ENCODE measurements at places on chromosomes 1 and 21.

- DNase-seq, result no peak
Measured at GRCh38 chr1:45304311-45305081, 22.2 kb upstream of the HPDL start.

- no peak for DNase-seq
Measured at GRCh38 chr1:209625791-209626285, 26.4 kb downstream of the LAMB3 start.

DNA sequence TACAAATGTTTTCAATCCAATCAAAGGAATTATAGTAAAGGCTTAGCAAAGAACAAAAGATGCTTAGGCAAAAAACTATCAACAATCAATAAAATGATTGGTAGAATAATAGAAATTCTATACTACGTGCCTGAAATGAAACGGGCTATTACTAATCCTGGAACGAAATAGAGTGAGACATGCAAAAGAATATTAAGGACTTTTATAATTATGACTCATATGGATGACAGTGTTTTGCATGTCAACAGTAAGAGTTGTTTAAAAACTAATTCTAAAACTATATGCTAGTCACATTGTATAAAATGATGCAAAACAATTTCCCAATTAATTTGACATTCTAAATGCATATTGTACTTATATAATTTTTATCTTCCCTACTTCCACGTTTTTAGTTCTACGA lies 35.6 kb downstream of the LRRIQ3 start:
- no peak for DNase-seq

- no peak for DNase-seq
Measured at GRCh38 chr1:177921590-177921989, 48.3 kb downstream of the SEC16B start.

GRCh38 chr1:46224966-46225365 lies 21.8 kb downstream of the LURAP1 start:
- no peak for DNase-seq

- no peak for DNase-seq
Measured at GRCh38 chr1:45787905-45788304, 15.5 kb upstream of the MAST2 start.

DNA sequence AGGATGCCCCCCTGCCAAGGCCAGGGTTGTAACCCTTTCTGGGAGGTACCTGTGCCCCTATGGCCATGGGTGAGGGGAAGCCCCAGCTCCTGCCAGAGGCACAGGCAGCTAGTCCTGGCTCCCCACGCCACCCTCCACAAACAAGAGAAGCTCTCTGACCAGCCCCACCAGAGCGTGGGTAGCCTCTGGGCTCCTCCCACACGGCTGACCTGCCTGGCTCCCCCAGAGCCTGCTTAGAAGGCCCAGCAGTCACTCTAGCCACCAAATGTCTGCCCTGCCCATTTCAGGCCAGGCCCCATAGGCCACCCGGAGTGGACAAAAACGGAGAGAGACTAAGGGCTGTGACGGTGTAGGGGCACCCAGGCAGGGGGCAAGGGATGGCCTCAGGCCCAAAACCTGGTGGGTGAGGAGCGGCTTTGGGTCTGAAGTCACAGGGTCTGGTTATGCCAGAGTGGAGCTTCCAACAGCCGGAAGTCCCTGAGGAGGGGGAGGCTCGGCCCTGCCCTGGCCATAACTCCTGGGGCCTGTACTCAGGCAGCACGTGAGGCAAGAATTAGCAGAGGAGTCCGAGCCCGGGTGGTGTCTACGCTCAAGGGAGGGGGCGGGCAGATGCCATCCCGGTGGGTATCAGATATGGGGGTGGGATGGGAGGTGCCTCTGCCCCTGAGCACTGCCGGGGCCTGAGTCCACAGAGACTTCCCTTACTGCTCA lies 155.4 kb downstream of the CASZ1 start:
- DNase-seq, result no peak

DNA sequence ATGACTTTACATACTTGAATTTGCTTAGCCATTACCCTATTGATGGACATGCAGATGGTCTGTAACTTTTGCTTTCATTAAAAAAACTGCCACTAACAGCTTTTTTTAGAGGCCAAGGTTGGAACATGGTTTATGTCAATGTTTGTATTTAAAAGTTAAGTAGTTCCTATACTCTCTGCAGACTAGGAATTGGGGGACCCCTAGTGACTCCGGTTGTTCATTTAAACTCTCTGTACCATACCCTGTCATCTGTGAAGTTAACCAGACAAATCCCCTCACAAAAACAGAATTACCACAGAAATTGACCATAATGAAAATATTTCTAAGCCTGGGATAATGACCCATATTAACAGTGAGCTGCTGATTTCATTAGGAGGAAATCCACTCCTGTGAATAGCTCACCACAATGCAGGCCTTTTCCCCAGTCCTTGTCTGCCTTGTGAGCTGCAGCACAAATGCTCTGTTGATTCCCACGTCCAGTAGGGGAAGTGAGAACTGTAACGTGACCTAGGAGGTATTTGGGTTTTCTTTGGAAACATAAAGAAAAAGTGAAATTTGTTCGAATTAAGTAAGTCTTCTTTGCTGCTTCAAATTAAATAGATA lies 30.2 kb upstream of the CD101 start:
- DNase-seq, result no peak

DNA sequence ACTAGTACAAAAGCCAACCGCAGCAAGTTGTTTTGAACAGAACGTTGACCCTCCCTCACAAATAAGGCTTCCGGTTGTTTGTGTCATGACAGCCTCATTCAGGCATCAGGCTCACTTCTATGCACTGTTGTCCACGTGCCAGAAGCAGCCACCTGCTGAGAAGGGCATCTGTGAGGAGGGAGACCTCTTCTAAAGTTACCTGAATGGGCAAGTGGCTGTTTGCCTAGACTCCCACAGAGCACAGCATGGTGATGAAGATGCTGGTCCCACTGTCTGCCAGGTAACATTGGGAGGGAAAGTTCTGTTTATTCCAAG lies 176.1 kb downstream of the CLIC6 start:
- DNase-seq, result no peak

GRCh38 chr1:117286562-117286961 lies 75.8 kb upstream of the VTCN1 start:
- no peak for DNase-seq

- DNase-seq, result no peak
Measured at GRCh38 chr1:35600593-35600992, 27.5 kb downstream of the TFAP2E start.

DNA sequence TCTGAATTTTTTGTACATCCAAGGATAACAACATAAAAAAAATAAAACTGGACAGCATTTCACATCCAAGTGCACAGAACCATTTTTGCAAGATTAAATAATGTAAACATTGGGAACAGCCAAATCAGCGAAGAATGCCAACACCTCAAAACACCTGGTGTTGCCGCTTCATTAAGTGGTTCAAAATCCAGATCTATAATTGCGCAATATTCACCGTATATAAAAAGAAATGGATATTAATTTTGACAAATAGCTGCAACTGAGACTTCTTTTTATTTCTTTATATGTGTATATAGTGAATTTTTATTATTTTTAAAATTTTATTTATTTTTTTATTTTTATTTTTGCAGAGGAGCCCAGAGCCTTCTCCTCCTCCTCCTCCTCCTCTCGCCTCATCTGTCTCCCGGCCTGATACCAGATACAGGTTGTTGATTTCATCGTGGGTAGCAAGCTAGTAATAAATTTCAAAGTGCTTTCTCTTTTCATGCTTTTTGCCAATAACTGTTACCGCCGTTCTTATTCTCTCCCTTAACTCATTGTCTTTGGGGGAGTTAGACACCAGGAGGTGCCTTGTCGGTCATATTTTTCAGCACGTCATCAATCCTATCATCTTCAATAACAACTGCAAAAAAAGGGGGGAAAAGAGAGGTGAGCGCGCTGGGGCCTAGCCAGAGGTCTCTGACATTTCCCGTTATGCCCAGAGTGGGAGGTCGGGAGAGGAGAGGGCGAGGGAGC lies 2.7 kb downstream of the CAMK2N1 start:
- no peak for DNase-seq

DNA sequence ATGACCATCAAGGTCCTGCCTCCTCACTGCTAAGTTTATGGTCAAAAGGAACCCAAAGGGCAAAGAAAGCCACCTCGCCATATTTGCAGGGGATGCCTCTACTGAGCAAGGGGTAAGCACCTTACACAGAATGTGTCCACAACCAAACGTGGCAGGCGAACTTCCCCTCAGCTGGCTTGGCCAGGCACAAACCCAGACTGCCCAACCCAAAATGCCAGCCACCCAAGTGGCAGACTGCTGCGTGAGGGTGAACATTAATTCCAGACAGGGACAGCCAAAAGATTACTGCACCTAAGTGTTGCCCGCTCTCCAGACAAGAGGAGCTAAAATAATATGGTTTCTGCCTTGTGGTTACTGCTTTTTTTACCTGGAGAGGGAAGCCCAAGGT lies 16.0 kb downstream of the ZNF697 start:
- DNase-seq, result no peak

DNA sequence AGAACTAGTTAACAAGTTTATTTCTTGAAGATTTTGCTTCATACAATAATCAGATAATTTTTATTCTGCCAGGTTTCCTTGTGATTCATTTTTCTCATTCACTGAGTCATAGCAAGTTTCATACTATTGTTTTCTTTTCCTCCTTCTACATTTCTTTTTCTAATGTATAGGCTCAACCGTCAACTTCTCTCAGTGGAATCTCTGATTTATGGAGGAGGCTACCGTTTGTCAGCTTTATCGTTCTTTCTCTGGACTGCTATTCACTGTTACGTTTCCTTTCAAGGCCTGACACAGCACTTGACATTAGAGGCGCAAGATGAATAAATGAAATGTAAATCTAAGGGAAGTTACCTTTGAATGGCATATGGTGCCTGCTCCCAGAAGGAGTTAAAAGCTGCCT lies 284.3 kb upstream of the NR5A2 start:
- no peak for DNase-seq

DNA sequence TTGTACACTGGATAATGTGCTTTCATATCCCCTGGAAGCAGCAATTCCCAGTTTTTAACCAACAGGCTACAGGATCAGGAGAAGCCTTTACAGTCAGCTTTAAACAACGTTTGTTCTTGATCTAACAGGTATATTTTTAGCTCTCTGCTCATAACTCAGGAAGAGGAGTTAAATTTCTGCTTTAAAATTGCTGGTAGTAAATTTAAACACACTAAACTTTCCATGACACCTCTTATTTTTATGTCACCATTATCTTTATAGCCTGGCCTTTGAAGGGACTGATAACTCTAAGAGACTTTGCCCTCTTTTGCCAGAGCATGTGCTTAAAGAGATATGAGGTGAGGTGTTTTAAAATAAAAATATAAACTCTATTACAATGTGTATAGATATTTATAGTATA lies 119.6 kb upstream of the BRINP3 start:
- DNase-seq, result no peak

GRCh38 chr1:49307457-49307856 lies 530.8 kb upstream of the BEND5 start:
- DNase-seq, result no peak

- no peak for DNase-seq
Measured at GRCh38 chr1:30048905-30049304, 674.5 kb downstream of the MATN1 start.

- DNase-seq, result no peak
Measured at GRCh38 chr1:219174460-219175211, 958 bp downstream of the LYPLAL1 start.

DNA sequence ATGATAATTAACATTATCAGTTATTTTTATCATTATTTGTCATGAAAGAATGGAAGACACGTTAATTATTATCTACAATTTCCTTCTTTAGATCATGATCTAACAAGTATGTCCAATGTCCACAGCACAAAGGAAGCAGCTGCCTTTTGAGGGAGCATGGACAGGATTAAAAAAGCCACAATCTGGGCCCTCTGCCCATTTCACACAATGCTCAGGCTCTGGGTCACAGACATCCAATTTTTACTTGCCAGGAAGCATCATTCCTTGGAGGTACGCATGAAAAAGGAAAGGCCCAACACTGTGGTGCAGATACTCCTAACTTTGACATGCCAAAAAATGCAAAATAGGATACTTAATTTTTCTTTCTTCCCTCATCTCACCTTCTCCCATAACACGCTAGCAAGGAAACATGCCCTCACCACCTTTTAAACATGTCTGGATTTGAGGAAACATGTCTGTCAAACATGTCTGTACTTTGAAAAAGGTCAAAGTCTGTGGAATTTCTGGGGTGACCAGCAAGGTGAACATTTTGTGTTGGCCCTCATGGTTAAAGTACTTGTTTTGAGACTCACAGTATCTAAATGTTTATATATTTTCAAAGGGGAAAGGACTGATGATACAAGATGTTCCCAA lies 40.0 kb downstream of the GADD45A start:
- no peak for DNase-seq

DNA sequence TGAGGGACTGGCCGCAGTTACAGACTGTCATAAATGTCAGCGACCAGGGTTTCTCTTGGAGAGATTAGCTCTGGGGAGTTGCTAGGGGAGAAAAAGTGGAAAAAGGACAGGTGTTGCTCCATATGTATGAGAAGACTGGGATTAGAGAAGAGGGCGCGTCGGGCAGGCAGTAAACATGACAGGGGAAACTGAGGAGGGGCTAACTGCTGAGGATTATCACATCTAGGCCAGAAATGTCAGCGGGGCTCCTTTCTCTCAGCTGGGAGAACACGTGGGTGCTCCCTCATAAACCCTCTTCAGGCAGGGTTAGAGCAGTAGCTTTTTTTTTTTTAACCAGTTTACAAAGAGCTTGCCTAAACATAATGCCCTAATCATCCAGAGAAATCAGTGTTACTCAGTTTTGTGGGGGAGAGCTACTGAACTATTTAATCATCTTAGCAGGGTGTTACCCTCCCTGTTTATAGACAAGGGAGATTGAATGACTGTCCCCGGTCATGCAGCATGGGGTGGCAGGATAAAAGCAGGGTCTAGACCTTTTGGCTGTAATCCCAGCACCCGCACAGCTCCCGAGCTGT lies 35.2 kb downstream of the ELAPOR1 start:
- DNase-seq, result no peak

- no peak for DNase-seq
Measured at GRCh38 chr1:167995038-167995437, 58.2 kb upstream of the MPC2 start.

DNA sequence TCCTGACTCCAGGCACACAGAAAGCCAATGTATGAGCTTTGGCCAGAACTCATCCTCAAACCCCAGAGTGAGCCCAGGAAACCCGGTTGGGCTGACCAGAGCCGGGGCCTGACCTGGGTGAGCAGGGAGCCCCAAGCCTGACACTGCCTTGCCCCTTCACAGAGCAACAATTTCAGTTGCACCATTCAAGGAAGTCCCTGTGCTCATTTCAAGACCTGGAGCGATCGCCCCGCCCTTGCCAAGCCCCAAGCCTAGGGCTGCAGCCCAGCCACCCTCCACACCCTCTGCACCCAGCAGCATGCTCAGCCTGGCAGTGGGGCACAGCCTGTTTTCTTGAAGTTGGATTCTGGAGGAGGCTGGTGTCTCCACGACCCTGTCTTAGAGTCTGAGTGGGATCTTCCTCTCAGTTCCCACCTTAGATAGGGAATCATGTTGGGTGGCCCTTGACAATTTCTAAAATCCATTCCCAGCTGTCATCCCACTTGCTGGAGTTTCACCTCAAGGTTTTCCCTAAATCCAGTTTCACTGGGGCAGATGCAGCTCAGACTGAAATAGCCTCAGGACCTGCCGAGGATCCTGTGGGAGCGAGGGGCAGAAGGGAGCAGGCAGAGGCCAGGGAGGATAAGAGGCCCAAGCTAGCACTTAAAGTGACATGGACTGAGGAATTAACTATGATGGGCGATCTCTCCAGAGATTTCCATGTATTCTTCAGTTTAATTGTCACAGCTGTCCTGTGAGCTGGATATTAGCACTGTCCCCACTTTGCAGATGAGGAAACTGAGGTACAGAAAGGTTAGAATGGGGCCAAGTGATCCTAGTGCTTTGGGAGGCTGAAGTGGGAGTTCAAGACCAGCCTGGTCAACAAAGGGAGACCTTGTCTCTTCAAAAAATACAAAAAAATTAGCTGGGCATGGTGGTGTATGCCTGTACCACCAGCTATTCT lies 2.5 kb downstream of the NBL1 start:
- no peak for DNase-seq

Data from activated T-cell treated with anti-CD3 and anti-CD28 coated beads for 4 hours (primary cell).